ENCODE measurements at places on chromosomes 11 and 22.

DNA sequence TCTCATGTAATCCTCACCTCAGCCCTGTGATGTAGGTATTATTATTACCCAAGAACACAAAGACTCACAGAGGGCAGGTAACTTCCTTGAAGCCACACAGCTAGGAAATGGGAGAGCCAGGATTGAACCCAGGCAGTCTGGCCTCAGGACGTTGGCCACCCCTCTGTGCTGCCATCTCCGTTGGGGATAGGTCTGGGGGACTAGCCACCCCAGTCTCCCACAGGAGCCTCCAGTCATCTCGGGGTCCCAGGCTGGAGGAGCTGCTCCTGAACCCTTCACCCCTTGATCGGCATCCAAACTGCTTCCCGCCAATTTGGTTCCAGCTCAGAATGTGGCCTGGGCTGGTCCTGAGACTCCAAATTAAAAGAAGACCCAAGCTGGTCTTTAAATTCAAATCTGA lies 10.4 kb upstream of the TCF20 start:
- DNase-seq = no peak

- DNase-seq = no peak
Observed at GRCh38 chr11:119347242-119347641, 737 bp upstream of the MFRP start.

DNA sequence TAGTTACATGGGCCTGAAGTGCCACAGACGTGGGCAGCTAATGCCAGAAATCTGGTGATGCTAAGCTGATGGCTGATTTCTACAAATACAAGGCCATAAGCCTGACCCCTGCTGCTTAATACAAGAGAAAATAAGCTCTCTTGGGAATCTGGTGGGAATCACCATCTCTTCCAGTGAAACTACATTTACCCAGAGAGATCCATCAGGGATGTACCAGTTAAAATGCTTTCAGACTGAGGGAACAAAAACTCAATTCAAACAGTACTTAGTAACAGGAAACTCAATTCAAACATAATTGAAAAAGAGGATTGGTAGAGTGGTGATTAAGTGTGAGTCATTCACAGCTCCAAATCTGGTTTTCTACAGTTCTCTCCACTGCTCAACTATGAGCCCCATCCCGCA lies 1.7 kb upstream of the CAVIN3 start:
- no peak for DNase-seq

- no peak for DNase-seq
Observed at GRCh38 chr11:15692739-15693138, 578.0 kb downstream of the INSC start.

GRCh38 chr11:34274712-34275398 lies 83.0 kb downstream of the ABTB2 start:
- no peak for DNase-seq

DNA sequence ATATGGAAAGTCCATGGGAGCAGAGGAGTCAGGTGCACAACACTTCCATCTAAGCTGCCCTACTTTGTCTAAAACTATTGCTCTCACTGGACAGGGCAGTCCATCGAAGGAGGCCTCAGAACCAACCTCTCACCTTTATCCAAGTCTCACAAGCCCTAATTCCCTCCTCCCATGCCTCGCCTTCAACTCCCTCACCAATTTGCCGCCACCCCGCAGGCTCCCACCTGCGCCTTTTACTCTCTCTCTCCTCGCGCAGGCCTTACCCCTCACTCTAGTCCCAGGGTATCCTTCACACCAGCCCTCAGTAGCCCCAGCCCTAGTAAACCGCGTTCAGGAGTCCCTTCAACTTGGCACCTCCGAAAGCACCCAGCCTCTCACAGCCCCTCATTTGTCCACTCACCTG lies 451 bp downstream of the FHIP1B start:
- no peak for DNase-seq

GRCh38 chr11:6925636-6926207 lies 504 bp upstream of the ZNF215 start:
- no peak for DNase-seq

DNA sequence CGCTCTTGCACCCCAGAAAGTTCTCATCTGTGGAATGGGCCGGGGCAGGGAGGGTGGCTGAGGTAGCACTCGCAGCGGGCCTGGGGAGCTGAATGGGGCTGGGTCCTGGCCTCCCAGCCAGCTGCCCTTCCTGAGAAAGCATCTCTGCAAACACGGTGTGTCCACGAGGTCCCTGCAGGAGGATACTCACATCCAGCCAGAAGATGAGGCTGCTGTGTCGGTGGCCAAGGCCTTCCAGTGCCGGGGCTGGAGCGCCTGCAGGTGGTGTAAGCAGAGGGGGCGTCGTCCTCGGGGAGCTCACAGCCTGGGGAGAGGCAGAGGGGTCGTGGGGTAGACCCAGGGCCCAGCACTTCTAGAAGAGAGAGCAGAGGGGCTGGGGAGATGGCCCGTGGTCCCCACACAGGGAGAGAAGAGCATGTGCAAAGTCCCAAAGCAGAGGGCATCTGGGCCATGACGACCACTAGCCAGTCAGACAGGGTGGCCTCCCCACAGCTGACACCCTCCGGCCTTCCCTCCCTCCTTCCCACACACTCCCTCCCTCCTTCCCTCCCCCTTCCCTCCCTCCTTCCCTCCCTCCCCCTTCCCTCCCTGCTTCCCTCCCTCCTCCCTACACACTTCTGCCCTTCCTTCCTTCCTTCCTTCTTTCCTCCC lies 97.9 kb downstream of the WNT7B start:
- no peak for DNase-seq

GRCh38 chr11:61124574-61125309 lies 22.5 kb downstream of the CD5 start:
- no peak for DNase-seq

- DNase-seq = no peak
Observed at GRCh38 chr22:44733426-44734106, 18.8 kb upstream of the ARHGAP8 start.

GRCh38 chr11:75721852-75722668 lies 4.4 kb downstream of the MOGAT2 start:
- no peak for DNase-seq

GRCh38 chr11:68840661-68841653 lies 759 bp downstream of the CPT1A start:
- no peak for DNase-seq

- DNase-seq = peak; percentile 60
Observed at GRCh38 chr11:67583247-67584204, at the start of gene GSTP1. Gene GSTP1 (plus strand): TSS chr11:67583812. CDS start chr11:67583844, 32 bp downstream.
